Stimulated activated CD8-positive, alpha-beta memory T cell treated with anti-CD3 and anti-CD28 coated beads, Interleukin-2, amount 100 ng/mL, for 1 hour (primary cell): ENCODE measurements at places on chromosomes 3 and 15.

DNA sequence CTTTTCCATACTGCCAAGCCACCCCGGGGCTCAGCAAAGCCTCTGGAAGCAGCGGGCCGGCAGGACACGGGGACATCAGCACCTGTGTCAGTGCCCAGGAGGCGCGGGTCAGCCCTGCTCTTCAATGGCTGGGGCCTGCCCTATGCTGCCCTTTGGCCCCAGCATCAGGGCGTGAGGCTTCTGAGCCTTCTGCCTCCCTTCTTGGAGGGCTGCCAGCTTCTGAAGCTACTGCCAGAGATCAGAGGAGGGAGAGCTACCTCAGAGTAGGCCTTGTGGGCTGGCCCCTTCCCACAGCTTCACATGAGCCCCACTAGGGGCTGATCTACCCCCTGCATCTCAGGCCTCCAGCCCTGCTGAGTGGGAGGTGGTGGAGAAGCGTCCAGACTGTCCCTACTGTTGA lies 13.0 kb upstream of the TMEM115 start:
- DNase-seq, result no peak

DNA sequence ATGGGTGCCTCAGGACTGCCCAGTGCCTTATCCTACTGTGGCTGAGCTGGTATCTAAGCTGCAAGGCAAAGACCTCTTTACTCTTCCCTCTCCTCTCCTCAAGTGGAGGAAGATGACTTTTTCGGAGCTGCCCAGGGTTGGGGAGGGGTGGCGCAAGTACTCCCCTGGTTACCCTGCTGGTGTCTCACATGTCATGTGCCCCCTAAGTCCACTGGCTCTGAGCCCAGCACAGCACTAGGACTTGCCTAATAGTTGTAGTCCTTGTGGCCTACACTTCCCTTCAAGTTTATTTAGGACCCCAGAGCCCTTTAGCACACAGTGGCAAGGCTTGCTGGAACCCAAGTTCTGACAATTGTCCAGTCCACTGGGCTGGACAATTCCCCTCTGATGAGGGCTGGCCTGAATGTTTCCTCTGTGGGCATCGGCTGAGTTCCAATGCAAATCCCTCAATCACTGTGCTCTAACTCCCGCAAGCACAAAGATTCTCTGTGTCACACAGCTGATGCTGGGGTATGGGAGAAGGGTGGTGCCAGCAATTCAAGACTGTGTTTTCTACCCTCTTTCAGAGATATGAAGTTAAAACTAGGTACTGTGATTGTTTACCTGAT lies 60.4 kb downstream of the UQCC5 start:
- no peak for DNase-seq

DNA sequence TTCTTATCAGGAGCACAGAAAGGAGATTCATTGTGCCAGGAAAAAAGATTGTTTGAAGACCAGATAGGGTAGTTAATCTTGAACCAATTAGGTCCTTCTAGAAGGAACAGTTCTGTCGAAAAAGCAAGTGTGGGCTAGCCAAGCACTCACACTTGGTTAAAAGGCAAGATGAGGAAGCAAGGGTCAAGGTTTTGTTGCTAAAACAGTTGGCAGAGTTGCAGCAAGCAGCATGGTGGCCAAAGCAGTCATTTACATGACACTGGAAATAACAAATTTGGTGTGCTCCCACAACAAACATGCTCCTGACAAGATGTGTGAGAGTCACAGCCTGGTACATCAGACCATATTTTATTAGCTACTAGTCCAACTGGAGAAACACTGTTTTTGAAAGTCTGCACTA lies 228.0 kb upstream of the CFAP20DC start:
- no peak for DNase-seq

- no peak for DNase-seq
These were observed 893.5 kb downstream of the TUSC7 start for GRCh38 chr3:117603097-117603496.

DNA sequence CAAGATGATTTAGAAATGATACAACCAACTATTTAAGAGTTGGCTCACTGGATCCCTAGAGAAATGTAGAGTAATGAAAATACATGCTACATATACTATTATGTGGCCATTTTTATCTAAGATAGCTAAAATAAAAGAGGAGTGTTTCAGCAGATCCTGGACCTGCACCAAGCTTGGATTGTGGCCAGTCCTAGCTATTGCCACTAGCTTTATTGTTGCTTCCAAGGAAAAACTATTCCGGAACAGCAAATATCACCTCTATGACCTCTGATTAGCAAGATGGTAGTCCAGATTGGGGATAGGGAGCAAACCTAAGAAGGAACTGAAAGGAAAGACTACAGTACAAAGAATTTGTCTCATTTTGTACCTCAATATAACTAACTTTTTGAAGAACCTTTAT lies 63.7 kb upstream of the NDN start:
- no peak for DNase-seq
